IMR-90 (cell line): ENCODE measurements at places on chromosomes 4 and X. TPM values are rescaled to one million over a fixed set of nuclear protein-coding genes. Genes with fewer than 3 reads are reported as not detected.

The CD99 gene
- total RNA-seq: 102 and 107 TPM in 2 replicates

The BEX4 gene
- total RNA-seq: 0.54 and 3.3 TPM in 2 replicates

The TSPAN7 gene
- not detected in 2 replicates for total RNA-seq

The ALPK1 gene
- total RNA-seq: 7.9 and 8.6 TPM in 2 replicates

The TGIF2LX gene
- not detected in 2 replicates for total RNA-seq

The BST1 gene
- 5.3 and 6.6 TPM in 2 replicates for total RNA-seq

The SPANXA2 gene
- not detected in 2 replicates for total RNA-seq
